ENCODE measurements at places on chromosomes 3 and 15. TPM values are rescaled to one million over a fixed set of nuclear protein-coding genes. Genes with fewer than 3 reads are reported as not detected.

The CLDN16 gene
- 0.09 TPM for total RNA-seq

The TMEM87A gene
- 53.4 TPM for total RNA-seq

The SNX22 gene
- total RNA-seq: 2.7 TPM

The EPB42 gene
- not detected for total RNA-seq

The PTPRG gene
- total RNA-seq: 11.5 TPM

The ADCY5 gene
- 0.21 TPM for total RNA-seq

The HRG gene
- total RNA-seq: not detected

The OXSR1 gene
- 31.1 TPM for total RNA-seq

The ANKRD63 gene
- 2.5 TPM for total RNA-seq

The IVD gene
- total RNA-seq: 51.8 TPM

The IQCF5 gene
- total RNA-seq: not detected

The TGM4 gene
- 0.09 TPM for total RNA-seq

The PXYLP1 gene
- 11.3 TPM for total RNA-seq

The PARP6 gene
- 68.0 TPM for total RNA-seq

The LRTM1 gene
- total RNA-seq: not detected

The CTXN2 gene
- not detected for total RNA-seq

The CCR2 gene
- total RNA-seq: not detected

The CCR3 gene
- total RNA-seq: not detected

The CTXND1 gene
- total RNA-seq: not detected

The CASR gene
- not detected for total RNA-seq

The CLDN11 gene
- total RNA-seq: not detected

The SLC25A26 gene
- total RNA-seq: 10.7 TPM

The SCN5A gene
- total RNA-seq: 0.54 TPM

The ACSBG1 gene
- 0.35 TPM for total RNA-seq

Measured in A673 (cell line).